NCI-H2081 (cell line): ENCODE measurements at places on chromosomes 5 and 9.

- peak; percentile 71 for DNase-seq
These were observed 83.5 kb downstream of the SLC1A1 start for GRCh38 chr9:4573634-4574389.

DNA sequence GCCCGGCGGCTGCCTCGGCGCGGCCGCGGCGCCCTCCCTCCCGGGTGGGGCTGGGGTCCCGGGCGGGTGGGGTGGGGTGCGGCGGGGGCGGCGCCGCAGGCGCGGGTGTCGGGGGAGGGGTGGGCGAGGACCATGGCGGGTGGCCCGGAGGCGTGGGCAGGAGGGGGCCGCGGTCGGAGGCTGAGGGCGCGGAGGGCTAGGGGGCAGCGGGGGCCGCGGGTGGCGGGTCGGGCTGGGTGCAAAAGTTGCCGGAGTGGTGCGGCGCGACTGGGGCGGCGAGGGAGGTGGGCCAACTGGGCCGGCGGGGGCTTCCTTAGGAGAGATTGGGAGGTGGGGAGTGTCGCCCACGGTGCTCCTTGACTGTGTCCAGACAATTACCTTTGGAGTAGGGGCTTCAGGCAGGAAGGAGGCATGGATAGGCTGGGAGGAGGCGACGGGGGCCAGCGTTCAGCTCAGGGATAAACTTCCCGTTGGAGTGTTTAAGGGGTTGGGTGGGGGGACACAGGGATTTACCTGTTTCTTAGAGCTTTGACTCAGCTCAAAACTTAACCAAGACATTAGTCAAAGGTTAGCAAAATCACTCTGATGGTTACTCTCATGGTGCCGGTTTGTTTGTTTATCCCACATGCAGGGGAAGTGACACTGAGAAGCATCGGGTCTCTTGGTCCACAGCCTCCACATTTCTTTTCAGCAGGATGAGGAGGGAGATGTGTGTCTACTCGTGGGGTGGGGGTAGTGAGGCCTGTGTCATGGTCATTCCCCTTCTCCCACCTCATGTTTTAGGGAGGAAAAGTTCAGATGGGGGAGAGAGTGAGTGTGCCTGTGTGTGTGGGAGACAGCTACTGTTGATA lies 859 bp downstream of the CSNK1G3 start:
- DNase-seq, result peak; percentile 26

GRCh38 chr5:123700624-123701287 lies 188.8 kb downstream of the CSNK1G3 start:
- no peak for DNase-seq

DNA sequence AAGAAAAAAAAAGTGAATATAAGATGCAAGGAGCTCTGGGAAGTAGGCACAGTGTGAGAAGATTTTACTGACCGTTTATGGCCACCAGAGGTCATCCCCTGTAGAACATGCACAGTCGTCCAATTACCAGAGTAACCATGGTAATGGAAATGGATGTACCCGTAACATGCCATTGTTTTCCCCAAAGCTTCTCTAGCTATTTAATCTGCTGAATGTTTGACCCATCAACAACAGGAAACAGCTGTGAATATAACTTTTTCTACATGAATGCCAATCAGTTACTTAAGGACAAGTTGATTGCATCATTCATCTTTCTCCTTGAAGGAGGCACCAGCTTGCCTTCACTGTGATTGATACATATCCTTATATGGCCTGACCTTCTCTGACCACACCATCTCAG lies 1967.0 kb upstream of the CDH9 start:
- DNase-seq, result peak; percentile 17

GRCh38 chr5:174644923-174645322 lies 79.5 kb upstream of the MSX2 start:
- no peak for DNase-seq

DNA sequence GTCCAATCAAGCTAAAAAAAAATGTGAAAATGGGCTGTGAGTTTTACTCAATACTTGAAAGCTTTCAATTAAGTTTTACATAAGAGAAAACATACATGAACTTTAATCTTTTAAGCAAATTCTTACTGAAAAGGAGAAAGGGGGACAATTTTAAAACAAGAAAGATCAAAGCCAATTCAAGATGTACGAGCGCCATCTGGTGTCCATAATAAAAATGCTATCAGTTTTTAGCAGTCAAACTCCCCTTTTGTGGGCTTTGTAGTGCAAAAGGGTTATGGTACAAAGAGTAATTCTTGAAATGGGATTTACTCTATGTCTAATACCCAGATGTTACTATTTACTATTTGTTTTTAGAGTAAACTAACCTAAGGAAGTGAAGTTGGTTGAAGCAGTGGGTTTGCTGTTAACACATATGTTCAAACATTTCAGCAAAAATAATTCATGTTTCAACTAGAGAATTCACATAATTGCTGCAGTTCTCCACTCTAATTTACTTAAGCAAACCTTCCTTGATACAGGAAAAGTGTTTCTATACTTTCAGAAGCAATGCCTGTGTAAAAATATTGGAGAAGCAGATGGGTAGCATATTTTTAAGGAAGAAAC lies 228.2 kb upstream of the TYRP1 start:
- DNase-seq, result peak; percentile 42

- DNase-seq, result no peak
These were observed 13.1 kb downstream of the GPRIN1 start for GRCh38 chr5:176596689-176597416.

DNA sequence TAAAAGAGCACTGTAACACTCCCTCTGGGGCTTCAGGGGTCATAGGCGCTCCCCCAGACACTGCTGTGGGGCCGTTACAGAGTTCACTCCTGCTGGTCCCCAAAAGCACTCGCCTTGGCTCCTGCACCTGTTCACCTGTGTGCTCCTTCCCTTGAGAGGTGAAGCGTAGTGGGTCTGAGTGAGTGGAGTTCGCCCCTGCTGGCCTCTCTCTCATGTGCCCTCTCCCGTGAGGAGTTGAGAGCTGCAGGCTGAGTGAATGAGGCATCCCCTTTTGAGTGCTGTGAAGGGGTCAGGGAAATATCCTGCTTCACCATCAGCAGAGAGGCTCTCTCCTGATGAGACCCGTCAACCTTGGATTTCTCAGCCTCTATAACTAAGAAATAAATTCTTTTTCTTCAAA lies 134.6 kb upstream of the TUT7 start:
- no peak for DNase-seq

- no peak for DNase-seq
These were observed 133.3 kb downstream of the GCNT1 start for GRCh38 chr9:76592091-76592973.

DNA sequence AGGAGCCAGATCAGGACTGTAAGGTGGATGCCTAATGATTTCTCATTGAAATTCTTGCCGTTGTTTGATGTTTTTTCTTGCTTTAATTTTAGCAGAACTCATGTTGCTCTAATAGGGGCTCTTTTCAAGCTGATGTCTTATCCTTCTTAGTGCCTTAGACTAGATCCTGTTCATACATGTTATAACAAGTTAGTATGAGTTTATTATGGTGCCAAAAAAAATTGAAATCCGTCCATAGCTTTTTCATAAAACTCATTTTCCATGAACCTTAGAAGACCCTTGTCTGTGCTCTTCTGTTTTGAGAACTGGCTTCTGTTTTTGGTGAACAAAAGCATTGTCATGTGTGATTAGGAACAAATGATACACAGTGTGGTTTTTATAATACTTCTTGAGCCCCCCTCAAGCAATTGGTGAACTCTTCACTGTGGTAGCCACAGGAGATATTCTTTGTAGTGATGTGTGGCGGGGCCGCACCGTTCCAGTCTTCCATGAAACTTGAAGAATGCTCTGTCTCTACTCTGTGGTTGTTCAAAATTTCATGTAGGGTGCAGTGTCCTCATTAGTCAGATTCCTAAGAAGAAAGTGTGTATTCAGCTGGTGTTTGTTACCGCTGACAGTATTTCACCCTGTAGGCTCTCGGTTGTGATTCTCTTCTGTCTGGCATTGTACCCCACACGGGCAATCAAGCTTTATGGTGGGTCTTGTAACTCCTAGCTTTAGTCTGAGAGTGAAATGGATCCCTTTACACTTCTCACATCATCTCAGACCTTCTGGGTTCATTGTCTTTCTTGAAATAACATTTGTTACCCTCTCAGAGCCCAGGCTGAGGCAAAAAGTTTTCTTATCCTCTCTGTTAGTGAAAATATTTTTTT lies 10.7 kb downstream of the OTULIN start:
- no peak for DNase-seq

- DNase-seq, result no peak
These were observed 103.0 kb upstream of the ERCC6L2 start for GRCh38 chr9:95772320-95773052.

DNA sequence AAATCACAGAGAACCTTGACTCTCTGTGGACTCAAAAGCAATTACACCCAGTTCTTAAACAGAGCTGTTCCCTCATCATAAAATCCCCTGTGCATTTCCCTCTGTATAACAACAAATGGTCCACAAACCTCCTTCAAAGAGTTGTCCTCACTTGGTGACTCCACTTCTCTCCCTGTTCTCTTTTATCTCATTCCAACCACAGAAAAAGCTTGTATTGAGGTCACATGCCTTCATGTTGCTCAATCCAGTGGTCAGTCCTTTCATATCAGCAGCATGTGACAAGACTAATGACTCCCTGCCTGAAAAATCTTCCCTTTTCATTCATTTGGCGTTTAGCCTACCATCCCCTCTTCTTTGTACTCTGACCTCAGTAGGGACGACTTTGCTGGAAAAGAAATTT lies 158.0 kb downstream of the DEPDC1B start:
- DNase-seq, result no peak
